ENCODE measurements at places on chromosomes 2 and 18. TPM values are rescaled to one million over a fixed set of nuclear protein-coding genes. Genes with fewer than 3 reads are reported as not detected.

Gene ARL5A
- 76.6 TPM for total RNA-seq

Gene GRHL1
- 25.8 TPM for total RNA-seq

Gene FAM124B
- 17.2 TPM for total RNA-seq

Gene STARD6
- total RNA-seq = 0.22 TPM

Gene KCNF1
- 4.3 TPM for total RNA-seq

Gene CMPK2
- 15.3 TPM for total RNA-seq

Gene PPP1R1C
- total RNA-seq = 9.8 TPM

Gene HRH4
- total RNA-seq = 0.20 TPM

Gene SP9
- total RNA-seq = 0.88 TPM

Gene COL4A3
- 2.2 TPM for total RNA-seq

Gene SPRED2
- 14.9 TPM for total RNA-seq

Gene RASGRP3
- total RNA-seq = 23.4 TPM

Gene FSHR
- not detected for total RNA-seq

Gene CRIM1
- 63.5 TPM for total RNA-seq

Gene TMEM178A
- total RNA-seq = 17.3 TPM

Gene CHRND
- total RNA-seq = 0.17 TPM

Gene EPB41L3
- 226 TPM for total RNA-seq

Gene CCDC74B
- total RNA-seq = 17.6 TPM

Gene MRPL19
- 54.5 TPM for total RNA-seq

Gene SNORC
- 3.1 TPM for total RNA-seq

Gene CKAP2L
- total RNA-seq = 7.9 TPM

Gene TXNDC9
- 54.6 TPM for total RNA-seq

Gene AQP12B
- total RNA-seq = not detected

Gene GBX2
- 1.9 TPM for total RNA-seq

Gene GALR1
- total RNA-seq = 0.72 TPM

Gene EFHD1
- 6.5 TPM for total RNA-seq

Gene NEUROD1
- total RNA-seq = 0.50 TPM

Gene PLEK
- 12.3 TPM for total RNA-seq

Gene GYPC
- total RNA-seq = 70.2 TPM

Gene FAM228B
- total RNA-seq = 55.0 TPM

Gene KCNG2
- 1.3 TPM for total RNA-seq

Gene LAMA3
- total RNA-seq = 10.4 TPM

Gene NAT8
- total RNA-seq = not detected

Gene SPHKAP
- 33.7 TPM for total RNA-seq

Gene ANKRD30B
- 0.20 TPM for total RNA-seq

Gene OST4
- 191 TPM for total RNA-seq

Gene PLCD4
- total RNA-seq = 9.0 TPM

Gene SEMA4C
- 42.9 TPM for total RNA-seq

Gene LRATD1
- total RNA-seq = 29.4 TPM

Gene CD28
- 3.7 TPM for total RNA-seq

Gene SPATA3
- not detected for total RNA-seq

Gene ALPI
- 0.20 TPM for total RNA-seq

Gene CCDC141
- 3.9 TPM for total RNA-seq

Gene REG3A
- not detected for total RNA-seq

Gene SLC14A1
- 2.0 TPM for total RNA-seq

Gene TMEM17
- 8.7 TPM for total RNA-seq

Gene SLC16A14
- 45.9 TPM for total RNA-seq

Gene ELOA2
- total RNA-seq = not detected

Gene SGO2
- total RNA-seq = 6.9 TPM

Gene ASB18
- total RNA-seq = 0.39 TPM
